ENCODE measurements at places on chromosomes 6 and 20.
A peak's percentile ranks its signal among the peaks of the same experiment; 100 is the strongest.

- DNase-seq, result no peak
Observed at GRCh38 chr20:61330441-61330840, 78.4 kb downstream of the CDH4 start.

GRCh38 chr6:17519120-17519519, 81.0 kb upstream of the FAM8A1 start:
- no peak for DNase-seq

DNA sequence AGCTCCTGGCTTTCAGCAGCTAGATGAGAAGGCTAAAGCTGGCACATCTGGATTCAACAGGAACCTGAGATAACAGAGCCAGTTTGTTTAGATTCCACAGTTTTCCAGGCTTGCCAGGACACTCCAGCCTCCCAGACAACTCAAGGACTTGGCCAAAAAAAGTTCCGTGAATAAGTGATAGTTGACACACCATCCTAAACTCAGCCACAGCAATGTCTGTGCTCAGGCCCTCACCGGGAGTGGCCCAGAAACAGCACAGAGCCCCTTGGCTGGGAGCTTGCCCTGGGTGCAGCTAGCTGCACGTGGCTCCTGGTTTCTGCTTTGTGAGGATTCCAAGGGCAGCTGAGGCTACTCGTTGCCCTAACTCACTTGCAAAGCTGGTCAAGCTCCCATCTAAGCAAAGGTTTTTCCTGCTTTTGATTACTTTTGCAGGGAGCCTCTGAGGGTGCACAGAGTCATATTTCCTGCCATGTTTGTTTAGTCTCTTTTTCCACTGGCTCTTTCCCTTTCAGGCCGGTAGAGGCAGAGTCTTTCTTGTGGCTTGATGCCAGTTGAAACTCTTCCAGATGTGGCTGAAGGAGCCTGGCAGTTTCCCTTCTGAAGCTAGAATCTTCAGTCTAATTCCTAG, 118.3 kb upstream of the ECI2 start:
- no peak for DNase-seq

- DNase-seq, result no peak
Observed at GRCh38 chr20:37723668-37724067, 29.8 kb downstream of the CTNNBL1 start.

GRCh38 chr20:17825252-17825959, 125.6 kb downstream of the BANF2 start:
- DNase-seq, result no peak

- DNase-seq, result no peak
Observed at GRCh38 chr6:77466451-77467437, 3.5 kb upstream of the HTR1B start.

DNA sequence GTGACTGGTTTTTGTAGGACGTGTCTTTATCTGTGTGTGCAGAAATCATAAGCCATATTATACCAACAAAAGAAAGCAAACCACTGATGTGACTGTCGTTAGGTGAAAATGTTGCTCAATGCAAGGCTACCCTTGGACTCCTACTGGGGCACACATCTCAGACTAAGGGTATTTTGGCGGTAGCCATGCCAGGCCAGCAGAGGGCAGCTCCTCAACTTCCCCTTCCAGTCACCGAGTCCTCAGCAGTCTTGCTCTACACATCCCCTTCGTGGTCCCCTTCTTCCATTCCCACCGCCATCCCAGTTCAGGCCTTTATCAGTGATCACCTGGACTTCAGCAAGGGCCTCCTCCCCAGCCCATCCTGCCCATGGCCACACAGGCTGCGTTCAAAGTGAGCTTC, 113.7 kb upstream of the GGTLC1 start:
- DNase-seq, result peak; percentile 18

DNA sequence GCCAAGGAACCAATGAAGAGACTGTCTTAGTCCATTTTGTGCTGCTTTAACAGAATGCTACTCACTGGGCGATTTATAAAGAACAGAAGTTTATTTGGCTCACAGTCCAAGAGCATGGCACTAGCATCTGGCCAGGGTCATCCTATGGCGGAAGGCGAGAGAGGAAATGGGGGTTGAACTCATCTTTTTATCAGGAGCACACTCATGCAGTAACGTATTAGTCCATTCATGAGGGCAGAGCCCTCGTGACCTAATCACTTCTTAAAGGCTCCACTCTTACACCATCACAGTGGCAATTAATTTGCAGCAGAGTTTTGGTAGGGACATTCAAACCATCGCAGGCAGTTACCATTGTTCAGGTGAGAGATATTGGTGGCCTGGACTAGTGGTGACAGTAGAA, 8.5 kb downstream of the ARFGEF2 start:
- DNase-seq, result no peak

DNA sequence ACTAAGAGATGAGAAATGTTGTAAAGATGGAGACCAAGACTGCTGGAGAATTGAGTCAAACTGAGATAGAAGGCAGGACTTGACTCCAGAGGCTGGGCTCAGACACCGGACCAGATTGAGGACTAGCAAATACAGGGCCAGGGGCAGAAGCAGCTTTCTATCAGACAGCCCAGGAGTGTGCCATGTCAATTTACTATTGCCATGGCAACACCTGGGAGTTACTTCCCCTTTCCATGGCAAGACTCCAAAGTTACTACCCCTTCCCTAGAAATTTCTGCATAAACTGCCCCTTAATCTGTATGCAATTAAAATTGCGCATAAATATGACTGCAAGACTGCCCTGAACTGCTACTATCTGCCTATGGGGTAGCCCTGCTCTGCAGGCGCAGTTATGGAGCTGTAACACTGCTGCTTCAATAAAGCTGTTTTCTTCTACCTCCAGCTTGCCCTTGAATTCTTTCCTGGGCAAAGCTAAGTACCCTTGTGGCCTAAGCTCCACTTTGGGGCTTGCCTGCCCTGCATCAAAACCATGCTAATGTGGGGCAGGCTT, 90.1 kb upstream of the EDN1 start:
- no peak for DNase-seq

- DNase-seq, result no peak
Observed at GRCh38 chr6:25476126-25476525, 175.9 kb upstream of the SCGN start.

Data from CD4-positive, alpha-beta T cell treated with Interleukin-15 for 4 hours (primary cell).